ENCODE measurements at places on chromosomes 13 and 19. TPM values are rescaled to one million over a fixed set of nuclear protein-coding genes. Genes with fewer than 3 reads are reported as not detected.

The SRRM5 gene
- 0.66 TPM for polyA plus RNA-seq

The CALM3 gene
- polyA plus RNA-seq, result 375 TPM

The LYPD3 gene
- 0.46 TPM for polyA plus RNA-seq

The LILRB4 gene
- polyA plus RNA-seq, result 3.0 TPM

The SLC25A41 gene
- polyA plus RNA-seq, result 1.2 TPM

The NDUFB7 gene
- polyA plus RNA-seq, result 601 TPM

The GIPC1 gene
- polyA plus RNA-seq, result 378 TPM

The CEACAM3 gene
- 2.3 TPM for polyA plus RNA-seq

The SCN1B gene
- polyA plus RNA-seq, result 9.6 TPM

The EDNRB gene
- 1.8 TPM for polyA plus RNA-seq

The CIRBP gene
- polyA plus RNA-seq, result 265 TPM

The HNRNPM gene
- polyA plus RNA-seq, result 83.9 TPM

The KLK2 gene
- 0.28 TPM for polyA plus RNA-seq

The CDX2 gene
- 220 TPM for polyA plus RNA-seq

The FAM83E gene
- 109 TPM for polyA plus RNA-seq

The NFILZ gene
- not detected for polyA plus RNA-seq

Measured in sigmoid colon (tissue), 7 donors.